HCEC 1CT (cell line): ENCODE measurements at places on chromosomes 5 and 9.

DNA sequence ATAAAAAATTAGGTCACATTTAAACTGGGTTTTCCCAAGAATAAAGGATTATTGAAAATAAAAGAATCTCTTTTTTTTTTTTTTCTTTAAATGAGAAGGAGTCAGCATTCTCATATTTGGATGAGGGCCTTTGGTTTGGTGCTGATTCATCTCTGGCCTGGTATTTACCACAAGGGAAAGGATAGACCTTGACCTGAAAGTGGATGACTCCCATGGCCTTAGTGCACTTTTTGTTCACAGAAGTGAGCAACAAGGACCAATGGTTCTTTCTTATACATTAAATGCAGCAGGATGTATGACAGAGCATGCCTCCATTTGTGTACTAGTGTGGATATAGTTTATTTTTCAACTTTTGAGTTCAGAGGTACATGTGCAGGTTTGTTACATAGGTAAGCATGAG, 6.9 kb downstream of the YTHDC2 start:
- peak; percentile 79 for DNase-seq

- DNase-seq, result no peak
Observed at GRCh38 chr9:135827866-135828580, 79.3 kb downstream of the CAMSAP1 start.

- no peak for DNase-seq
Observed at GRCh38 chr5:15388866-15389265, 111.1 kb upstream of the FBXL7 start.

GRCh38 chr5:122377026-122377425, 65.0 kb downstream of the SNCAIP start:
- no peak for DNase-seq

DNA sequence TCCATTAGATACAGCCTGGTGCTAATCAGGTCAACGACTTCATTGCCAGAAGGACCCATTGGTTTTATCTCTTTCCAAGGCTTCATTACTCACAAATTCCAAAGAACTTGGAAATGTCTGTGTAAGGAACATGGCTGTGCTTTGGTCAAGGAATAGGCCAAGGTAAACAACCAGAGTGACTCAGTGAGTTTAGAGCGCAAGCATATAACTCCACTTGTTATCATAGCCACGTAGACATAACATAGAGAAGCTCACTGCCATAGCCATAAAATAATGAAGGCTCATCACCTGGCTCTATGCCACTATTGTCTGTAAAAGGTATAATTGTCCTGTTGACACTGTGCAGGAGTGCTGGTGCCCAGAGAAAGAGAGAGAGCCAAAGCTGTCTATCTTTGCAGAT, 139.3 kb upstream of the PLCXD3 start:
- peak; percentile 22 for DNase-seq

DNA sequence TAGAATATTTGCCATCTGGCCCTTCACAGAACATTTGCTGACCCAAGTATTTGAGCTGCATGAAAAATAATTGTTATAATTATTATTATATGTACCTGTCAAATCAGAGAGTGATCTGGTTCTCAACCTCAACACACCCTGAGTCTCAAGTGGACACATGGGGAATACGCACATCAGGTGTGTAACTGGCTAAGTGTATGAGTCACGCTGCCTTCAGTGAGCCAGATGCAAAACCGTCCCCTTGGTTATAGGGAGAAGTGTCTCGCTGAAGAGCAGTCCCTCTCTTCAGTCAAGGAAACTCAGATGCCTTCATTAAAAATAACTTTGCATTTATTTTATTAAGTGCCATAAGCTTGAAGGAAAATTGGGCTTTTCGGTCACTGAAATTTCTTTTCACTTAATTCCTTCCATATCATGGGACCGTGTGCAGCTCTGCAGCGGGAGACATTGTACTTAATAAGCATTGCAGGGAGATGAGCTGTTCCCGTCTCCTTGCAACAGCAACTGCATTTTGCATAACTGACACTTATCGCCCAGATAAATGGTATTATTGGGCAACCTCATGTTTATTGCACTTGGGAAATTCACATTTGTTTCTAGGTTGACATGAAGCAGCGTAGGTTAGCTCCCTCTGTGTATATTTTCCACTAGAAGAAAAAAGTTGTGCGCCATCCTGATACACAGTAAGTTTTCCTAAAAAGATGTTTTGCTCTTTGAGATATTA, 512.3 kb upstream of the DAP start:
- DNase-seq, result no peak

DNA sequence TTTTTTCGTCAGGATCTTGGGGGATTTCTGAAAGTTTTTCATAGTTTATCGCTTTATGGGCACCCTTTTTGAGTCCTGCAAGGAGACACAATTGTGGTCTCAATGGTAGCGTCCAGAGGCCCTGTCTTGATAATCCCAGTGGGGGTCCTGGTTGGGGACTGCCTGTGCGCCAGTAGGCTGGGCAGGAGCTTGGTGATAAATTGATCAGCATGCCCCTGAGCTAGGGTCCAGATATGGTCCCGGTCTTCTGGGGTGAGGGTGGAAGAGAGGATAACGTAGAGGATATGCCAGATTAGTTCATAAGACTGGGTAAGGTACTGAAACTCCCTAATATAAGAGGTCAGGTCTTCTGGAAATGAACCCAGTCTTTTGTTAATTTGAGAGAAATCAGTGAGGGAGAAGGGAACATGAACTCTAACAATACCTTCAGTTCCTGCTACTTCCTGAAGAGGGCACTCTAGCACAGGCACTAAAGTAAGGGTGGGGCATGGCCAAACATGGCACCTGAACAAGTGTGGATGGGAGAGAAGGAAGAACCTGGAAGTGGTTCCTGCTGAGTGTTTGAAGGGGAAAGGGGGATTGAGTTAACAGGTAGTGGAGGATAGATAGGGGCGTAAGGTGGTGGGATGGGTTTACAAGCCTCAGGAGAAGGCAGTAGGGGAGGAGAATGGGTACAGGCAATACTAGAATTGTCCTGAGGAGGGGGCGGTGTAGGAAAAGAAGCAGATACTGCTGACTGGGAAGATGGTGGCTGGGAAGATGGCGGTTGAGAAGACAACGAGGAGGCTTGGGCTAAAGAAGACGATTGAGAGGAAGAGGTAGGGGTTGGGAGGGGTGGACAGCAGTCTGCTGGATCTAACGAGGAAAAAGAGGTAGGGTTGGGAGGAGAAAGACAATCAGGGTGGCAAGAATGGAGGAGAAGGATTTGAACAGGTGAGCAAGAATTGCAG, 33.8 kb upstream of the ANXA2R start:
- peak; percentile 43 for DNase-seq

GRCh38 chr9:1982074-1982473, 33.1 kb upstream of the SMARCA2 start:
- DNase-seq, result no peak

DNA sequence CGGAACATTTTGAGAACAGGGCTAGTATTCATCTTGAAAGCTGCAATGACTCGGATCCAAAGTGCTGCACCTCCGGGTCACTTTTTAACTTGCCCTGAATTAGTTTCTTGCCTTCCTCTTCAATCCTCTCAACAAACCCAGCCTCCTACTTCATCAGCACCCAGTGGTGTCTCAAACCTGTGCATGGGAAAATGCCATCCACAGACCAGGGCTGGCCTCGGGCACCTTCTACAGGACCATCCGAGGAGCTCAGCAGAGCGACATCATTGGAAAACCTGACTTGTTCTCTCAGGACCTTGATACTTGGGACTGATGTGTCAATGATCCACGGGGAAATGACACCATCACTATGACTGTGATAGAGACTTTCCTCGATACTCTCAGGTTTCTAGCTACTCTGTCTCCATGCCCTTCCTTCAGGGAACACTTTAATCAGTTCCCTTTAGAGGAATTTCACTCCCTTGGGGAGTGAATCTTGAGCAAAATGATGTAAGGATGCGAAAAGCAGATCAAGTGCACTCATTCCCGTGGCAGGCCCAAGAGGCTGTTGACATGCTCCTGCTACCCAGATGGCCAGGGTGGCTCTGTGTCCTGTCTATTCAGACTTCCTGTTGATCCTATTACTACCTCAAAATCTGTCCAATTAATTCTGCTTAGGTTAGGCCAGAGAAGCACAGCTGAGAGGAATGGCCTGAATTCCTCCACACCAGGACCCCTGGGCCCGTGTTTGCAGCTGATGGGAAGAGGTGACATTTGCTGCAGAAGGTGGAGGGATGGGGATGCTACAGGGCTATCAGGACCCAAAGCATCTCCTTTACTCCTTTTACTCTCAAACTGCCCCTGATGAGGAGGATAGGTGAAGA, 96.5 kb upstream of the SLC25A48 start:
- no peak for DNase-seq

- no peak for DNase-seq
Observed at GRCh38 chr9:127293767-127294166, 29.2 kb downstream of the GARNL3 start.

DNA sequence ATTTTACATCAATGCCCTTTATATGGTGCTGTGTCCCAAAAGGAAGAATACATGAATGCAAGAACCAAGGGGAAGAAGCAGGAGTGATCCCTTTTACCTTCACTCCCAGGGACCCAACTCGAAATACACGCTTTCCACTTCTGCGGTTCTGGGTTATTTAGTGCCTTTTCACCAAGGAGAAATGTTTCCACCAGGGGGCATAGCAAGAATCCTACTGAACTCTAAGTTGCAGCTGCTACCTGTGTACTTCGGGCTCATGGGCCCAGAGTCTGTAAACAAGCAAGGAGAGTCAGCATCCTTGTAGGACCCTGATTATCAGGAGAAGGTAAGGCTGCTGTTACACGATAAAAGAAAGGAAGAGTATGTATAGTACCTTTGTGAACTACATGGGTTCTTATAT, 45.7 kb downstream of the DPYSL3 start:
- peak; percentile 33 for DNase-seq

DNA sequence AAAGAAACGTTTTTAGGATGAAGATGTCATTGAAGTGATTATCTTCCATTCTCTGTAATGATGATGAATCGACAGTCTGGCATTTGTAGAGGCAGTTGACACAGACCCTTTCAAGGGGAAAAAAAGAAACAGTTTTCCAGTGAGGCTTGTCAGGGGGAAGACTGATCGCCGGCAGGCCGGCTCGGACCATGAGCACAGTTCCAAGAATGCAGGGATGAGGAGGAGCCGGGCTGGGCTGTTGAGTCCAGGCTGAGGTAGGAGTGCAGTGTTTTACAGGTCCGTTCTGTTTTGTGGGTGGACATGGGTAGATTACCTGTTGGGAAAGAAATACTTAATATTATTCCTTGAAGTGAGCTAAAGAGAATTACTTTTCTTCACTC, 194.6 kb downstream of the AOPEP start:
- peak; percentile 85 for DNase-seq

DNA sequence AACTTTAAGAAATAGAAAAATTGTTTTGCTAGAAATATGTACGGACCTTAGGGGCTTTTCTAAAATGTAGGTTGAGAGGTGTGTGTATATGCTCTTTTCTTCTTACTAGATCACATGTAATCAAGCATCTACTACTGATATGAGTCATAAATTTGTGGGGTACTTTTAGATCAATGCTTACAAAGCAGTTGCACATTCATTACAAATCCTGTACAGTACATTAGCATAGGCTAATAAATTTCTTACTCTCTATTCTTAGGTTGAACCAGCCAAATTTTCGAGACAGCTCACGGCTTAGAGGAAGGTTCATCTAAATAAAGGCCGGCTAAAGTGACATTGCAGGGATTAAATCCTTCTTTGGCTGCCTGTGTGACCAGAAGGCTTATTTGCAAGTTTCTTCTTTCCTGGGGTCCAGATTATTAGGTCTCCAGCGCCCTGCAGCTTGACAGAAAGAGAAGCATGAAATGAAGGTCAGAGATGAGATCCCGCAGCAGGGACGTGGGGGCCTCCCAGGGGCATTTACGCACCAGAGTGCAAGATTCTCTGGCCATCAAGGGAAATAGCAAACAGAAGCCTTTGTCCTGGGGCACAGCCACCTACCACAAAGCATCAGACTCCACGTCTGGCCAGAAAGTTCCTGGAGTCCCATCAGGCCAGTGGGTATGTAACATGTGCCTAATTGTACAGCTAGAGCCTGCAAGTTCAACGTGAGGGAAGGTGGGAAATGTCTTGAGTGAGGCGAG, 53.0 kb downstream of the NIM1K start:
- DNase-seq, result no peak

DNA sequence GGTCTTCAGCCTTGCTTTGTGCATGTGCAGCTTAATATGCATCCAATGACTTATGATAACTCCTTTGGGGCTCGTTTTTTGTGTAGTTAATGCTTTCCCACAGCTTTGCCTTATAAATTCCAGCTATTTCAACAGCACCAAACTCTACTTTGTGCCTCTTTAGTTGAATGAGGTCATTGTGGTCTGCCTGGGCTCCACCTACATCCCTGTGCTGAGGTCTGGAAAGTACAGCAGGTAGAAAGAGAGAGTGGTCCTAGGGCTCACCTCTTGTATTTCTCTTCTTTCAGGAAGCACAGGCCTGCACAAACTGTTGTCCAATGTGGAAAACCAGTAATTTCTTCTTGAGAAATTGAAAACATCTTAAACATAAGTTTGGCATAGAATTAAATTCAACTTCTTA, 167.2 kb downstream of the XRCC4 start:
- DNase-seq, result no peak

DNA sequence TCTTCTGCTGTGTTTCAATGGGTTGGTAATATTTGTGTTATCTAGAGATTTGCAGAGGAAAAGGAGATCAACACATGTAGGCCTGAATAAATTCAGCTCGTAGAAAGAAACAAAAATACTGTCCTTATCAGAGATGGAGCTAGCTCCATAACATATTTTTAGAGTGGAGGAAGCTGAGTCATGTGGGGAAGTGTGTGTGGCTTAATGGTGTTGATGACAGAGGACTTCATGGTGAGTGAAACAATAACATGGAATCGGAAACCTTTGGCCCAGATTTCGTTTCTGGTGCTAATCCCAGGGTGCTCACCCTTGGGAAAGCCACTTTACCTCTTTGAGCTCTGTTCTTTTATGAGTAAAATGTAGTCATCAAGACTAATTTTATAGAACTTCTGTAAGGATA, 825.0 kb downstream of the TLR4 start:
- peak; percentile 71 for DNase-seq

DNA sequence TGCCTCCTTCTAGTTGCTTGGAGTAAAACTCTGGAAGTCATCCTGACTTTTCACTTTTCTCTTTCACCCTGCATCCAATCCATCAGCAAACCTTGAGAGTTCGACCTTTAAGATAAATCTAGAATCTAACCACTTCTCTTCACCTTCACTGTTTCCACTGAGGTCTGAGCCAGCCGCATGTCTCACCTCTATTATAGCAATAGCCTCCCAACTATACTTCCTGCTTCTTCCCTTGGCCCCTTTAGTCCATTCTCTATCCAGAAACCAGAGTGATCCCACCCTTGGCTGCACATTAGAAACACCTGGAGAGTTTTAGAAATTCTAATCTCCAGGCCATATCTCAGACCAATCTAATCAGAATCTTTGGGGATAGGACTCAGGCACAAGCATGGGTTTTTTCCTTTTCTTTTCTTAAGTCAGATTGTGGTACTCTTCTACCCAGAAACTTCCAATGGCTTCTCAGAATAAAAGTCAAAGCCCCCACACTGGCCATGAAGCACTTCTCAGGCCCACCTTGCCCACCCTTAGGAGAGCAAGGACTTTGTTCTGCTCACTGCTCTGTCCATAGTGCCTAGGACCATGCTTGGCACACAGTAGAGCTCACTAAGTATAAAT, 33.1 kb downstream of the MFAP3 start:
- DNase-seq, result no peak

- DNase-seq, result no peak
Observed at GRCh38 chr9:33403941-33404787, 1.8 kb upstream of the AQP7 start.
